Caco-2 (cell line): ENCODE measurements at places on chromosomes 6 and 20.

GRCh38 chr20:20344476-20344875 is 23.4 kb upstream of the INSM1 start:
- H3K27ac ChIP-seq: no peak overlapping the region
- no peak overlapping the region for H3K4me3 ChIP-seq

- H3K27ac ChIP-seq: no peak overlapping the region
- H3K4me3 ChIP-seq: no peak overlapping the region
- DNase-seq: no peak
- no peaks in the 10 kb centered on the region for H3K27me3 ChIP-seq
Measured at GRCh38 chr6:156391061-156391672, 386.0 kb upstream of the ARID1B start.

DNA sequence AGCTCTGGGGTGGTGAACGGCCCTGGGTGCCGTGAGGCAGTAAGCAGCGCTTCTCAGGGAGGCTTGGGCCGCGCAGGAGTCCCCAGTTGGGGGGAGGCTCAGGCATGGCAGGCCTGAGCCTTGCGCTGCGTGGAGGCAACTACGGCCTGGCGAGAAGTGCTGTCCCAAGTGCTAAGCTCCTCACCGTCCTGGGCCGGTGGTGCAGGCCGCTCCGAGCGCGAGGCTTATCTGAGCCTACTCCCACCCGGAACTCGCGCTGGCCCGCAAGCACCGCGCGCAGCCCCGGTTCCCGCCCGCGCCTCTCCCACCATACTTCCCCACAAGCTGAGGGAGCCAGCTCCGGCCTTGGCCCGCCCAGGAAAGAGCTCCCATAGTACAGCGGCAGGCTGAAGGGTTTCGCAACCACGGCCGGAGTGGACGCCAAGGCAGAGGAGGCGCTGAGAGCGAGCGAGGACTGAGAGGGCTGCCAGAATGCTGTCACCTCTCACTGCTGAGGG is 1.8 kb upstream of the WRNIP1 start:
- no peaks in the 10 kb centered on the region for H3K27me3 ChIP-seq
- H3K27ac ChIP-seq: no peak overlapping the region
- H3K36me3 ChIP-seq: no peaks in the 10 kb centered on the region
- no peak for DNase-seq
- H3K4me1 ChIP-seq: no peaks in the 10 kb centered on the region; the same call in 1 of the 2 replicates

GRCh38 chr6:19988555-19988954 is 151.4 kb downstream of the ID4 start:
- DNase-seq: peak; percentile 14
- no peak overlapping the region for H3K27ac ChIP-seq
- no peaks in the 10 kb centered on the region for H3K27me3 ChIP-seq

DNA sequence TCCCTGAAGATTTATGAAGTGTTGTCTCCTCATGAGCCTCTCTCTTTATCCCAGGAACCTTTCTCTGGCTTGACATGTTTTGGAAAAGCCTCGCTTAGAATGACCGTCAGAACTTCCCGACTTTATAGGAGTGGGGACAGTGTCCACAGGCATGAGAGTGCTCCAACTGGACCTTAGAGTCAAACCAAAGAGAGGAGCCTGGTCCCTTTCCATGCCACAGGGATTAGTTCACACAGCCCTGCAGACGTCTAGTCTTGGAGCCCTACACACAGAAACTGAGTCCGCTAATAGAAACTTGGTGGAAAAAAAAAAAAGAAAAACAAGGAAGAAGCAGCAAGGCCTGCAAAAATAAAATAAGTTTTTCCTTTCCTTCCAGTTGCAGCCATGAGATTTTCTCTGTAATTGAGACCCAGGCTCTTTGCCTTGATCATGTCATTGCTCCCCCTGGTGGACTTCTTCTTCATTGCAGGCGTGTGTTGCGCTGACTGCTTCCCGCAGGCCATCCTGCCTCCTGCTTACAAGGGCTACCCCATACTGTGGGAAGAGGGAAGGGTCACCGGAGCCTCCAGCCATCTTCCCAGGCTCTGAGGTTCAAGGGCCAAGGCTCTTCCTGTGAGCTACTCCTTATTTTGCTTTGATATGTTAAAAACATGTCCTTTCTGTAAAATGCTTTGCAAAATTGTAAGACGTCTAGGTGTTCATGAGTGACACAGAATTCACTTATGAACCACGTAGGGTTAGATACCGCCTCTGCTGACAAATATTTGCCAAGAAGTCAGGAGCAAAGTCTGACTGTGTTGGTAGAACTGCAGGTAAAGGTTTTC is 201.0 kb downstream of the UST start:
- no peak overlapping the region for H3K27ac ChIP-seq
- no peaks in the 10 kb centered on the region; the same call in 1 of the 2 replicates for H3K4me1 ChIP-seq
- no peaks in the 10 kb centered on the region for H3K36me3 ChIP-seq
- DNase-seq: peak; percentile 87

GRCh38 chr6:130136798-130137197 is 86.0 kb downstream of the SAMD3 start:
- H3K36me3 ChIP-seq: no peaks in the 10 kb centered on the region
- no peak overlapping the region for H3K4me3 ChIP-seq
- no peak for DNase-seq
- H3K4me1 ChIP-seq: peaks cover 17% of the 10 kb centered on the region
- no peaks in the 10 kb centered on the region for H3K27me3 ChIP-seq

- H3K4me3 ChIP-seq: no peak overlapping the region
- no peak for DNase-seq
- no peak overlapping the region for H3K27ac ChIP-seq
- H3K27me3 ChIP-seq: no peaks in the 10 kb centered on the region
- H3K4me1 ChIP-seq: no peaks in the 10 kb centered on the region
Measured at GRCh38 chr6:5214570-5215052, 46.1 kb downstream of the LYRM4 start.

- H3K4me3 ChIP-seq: no peak overlapping the region
- peaks cover 57% of the 10 kb centered on the region for H3K4me1 ChIP-seq
- H3K27ac ChIP-seq: peak overlapping the region; percentile 75
- no peaks in the 10 kb centered on the region for H3K36me3 ChIP-seq
Measured at GRCh38 chr20:57326667-57327455, 2.7 kb upstream of the SPO11 start.

- no peaks in the 10 kb centered on the region for H3K4me1 ChIP-seq
- peak; percentile 55 for DNase-seq
- H3K27me3 ChIP-seq: no peaks in the 10 kb centered on the region
- H3K27ac ChIP-seq: no peak overlapping the region
Measured at GRCh38 chr6:21987501-21987957, 309.3 kb downstream of the PRL start.

- no peaks in the 10 kb centered on the region for H3K27me3 ChIP-seq
- no peak for DNase-seq
- no peaks in the 10 kb centered on the region for H3K36me3 ChIP-seq
- H3K27ac ChIP-seq: no peak overlapping the region
- H3K4me1 ChIP-seq: peaks cover 13% of the 10 kb centered on the region; the same call in 1 of the 2 replicates
Measured at GRCh38 chr6:77373955-77374354, 89.3 kb downstream of the HTR1B start.

DNA sequence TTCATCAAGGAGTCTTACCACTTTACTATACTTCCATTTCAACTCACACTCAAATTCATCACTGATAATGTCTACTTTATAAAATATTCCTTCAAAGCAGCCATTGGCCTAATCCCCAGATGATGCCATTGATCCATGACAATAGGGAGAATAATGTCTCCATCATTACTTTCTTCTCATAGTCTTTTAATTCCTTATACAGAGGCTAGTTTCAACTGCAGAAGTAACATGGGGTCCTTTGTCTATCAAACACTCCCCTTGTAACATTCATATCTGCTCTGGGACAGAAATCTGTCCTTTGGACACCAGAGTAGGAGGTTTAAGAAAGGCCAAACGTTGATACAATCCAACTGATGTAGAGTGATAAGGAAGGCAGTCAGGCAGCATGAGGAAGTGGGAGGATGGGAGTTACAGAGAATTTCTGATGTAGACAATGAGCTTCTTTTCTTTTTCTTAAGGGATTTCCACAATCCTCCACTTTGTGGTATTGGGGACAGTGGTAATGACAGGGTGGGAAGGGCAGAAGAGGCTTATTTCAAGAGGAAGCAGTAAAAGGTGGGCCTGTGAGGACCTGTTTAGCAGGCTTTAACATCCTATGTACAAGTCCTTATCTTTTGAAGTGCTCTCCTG is 18.9 kb upstream of the HLA-DOA start:
- H3K27ac ChIP-seq: no peak overlapping the region
- H3K4me3 ChIP-seq: no peak overlapping the region
- no peaks in the 10 kb centered on the region for H3K4me1 ChIP-seq
- no peak for DNase-seq
- no peaks in the 10 kb centered on the region for H3K27me3 ChIP-seq

DNA sequence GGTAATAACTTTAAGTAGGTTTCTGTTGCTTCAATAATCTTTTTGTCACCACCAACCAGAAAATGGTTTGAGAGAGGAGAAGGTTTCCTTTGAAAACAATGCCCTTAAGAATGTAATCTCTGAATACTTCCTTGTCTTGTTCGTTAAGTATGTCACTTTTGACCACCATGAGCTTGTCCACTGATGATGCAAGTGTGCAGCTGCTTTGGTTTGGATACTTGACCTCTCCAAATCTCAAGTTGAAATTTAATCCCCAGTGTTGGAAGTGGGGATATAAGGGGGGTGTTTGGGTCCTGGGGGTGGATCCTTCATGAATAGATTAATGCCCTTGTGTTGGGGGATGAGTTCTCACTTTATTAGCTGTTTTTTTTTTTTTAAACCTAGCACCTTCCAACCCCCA is 985.4 kb downstream of the EPHA7 start:
- no peaks in the 10 kb centered on the region for H3K4me1 ChIP-seq
- H3K36me3 ChIP-seq: no peaks in the 10 kb centered on the region
- no peak overlapping the region for H3K4me3 ChIP-seq
- no peaks in the 10 kb centered on the region for H3K27me3 ChIP-seq
- no peak overlapping the region for H3K27ac ChIP-seq

- H3K27ac ChIP-seq: no peak overlapping the region
- no peaks in the 10 kb centered on the region for H3K4me1 ChIP-seq
- no peaks in the 10 kb centered on the region for H3K36me3 ChIP-seq
Measured at GRCh38 chr6:25793970-25794369, 37.9 kb downstream of the SLC17A1 start.

- no peak overlapping the region for H3K27ac ChIP-seq
- H3K36me3 ChIP-seq: no peaks in the 10 kb centered on the region
- no peak overlapping the region for H3K4me3 ChIP-seq
Measured at GRCh38 chr6:13668291-13668928, 43.2 kb downstream of the RANBP9 start.

DNA sequence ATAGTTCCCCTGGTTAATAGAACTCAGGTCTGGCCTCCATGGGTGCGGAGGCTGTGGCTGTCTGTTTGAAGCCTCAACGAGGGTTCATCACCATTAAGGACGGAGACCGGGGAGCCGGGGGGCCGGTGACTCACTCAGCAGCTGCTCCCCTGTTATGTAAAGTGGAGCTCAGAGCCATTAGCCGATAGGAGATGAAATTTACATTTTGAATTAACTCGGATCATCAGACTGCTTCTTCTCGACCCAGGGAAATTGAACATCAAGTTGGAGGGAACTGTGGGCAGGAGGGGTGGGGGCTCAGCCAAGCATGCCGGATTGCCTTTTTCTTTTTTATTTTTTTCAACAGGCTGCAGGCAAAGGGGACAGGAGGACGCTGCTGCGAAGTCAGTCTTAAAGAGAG is 12.3 kb downstream of the PCK1 start:
- no peak overlapping the region for H3K4me3 ChIP-seq
- no peaks in the 10 kb centered on the region for H3K36me3 ChIP-seq
- H3K27ac ChIP-seq: no peak overlapping the region
- no peaks in the 10 kb centered on the region; the same call in 1 of the 2 replicates for H3K27me3 ChIP-seq

DNA sequence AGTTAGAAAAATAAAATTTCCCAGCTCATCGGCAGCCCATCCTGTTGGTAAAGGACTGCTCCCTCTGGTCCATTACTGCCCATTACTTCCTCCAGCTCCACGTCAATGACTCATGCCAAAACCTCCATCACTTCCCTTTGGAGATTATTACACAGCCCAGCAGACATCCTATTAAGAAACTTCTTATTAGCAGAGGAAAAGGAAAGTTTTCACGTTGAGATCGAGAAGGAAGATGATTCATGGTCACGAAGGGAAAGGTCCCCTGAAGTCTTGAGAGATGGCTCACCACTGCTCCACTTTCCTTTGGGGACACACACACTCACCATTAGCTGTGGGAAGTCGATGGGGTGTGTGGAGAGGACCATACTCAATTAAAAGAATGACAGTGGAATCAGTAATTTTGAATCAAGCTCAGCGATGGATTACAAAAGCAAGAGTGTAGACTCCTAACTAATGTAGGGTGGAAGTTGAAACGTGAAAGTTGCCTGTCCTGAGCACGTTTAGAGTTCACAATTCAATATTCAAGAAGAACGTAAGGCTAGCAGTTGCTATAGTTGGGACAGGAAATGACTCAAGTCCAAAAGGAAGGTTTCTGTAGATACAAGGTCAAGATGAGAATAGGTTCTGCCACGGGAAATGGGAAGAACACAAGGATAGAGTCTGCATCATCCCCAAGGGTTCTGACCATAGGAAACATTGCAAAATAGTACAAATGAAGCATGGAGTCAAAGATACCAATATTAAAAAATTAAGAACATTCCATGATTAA is 21.6 kb downstream of the SASH1 start:
- H3K36me3 ChIP-seq: no peaks in the 10 kb centered on the region
- H3K27ac ChIP-seq: no peak overlapping the region
- H3K27me3 ChIP-seq: no peaks in the 10 kb centered on the region
- DNase-seq: no peak
- H3K4me1 ChIP-seq: no peaks in the 10 kb centered on the region; the same call in 1 of the 2 replicates
- H3K4me3 ChIP-seq: no peak overlapping the region

GRCh38 chr6:32989368-32989767 is 20.0 kb downstream of the HLA-DOA start:
- DNase-seq: no peak
- H3K4me1 ChIP-seq: no peaks in the 10 kb centered on the region
- no peaks in the 10 kb centered on the region for H3K27me3 ChIP-seq
- H3K36me3 ChIP-seq: no peaks in the 10 kb centered on the region

DNA sequence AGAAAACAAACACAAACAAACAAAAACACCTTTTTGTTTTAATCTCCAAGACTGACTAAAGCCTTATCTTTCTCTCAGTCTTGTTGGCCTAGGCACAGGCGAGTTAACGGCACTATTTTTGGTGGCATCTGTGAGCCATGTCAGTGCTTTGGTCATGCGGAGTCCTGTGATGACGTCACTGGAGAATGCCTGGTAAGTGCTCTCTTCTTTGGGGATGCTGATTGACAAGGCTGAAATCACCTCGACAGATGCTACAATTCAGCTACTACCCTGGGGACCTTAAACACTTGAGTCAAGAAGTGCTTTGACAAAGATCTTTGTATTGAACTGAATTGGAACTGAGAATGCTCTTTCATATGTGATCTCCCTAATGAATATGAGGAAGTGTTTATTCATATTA is 384.1 kb downstream of the LAMA2 start:
- H3K4me3 ChIP-seq: no peak overlapping the region
- no peaks in the 10 kb centered on the region for H3K4me1 ChIP-seq
- no peak overlapping the region for H3K27ac ChIP-seq

DNA sequence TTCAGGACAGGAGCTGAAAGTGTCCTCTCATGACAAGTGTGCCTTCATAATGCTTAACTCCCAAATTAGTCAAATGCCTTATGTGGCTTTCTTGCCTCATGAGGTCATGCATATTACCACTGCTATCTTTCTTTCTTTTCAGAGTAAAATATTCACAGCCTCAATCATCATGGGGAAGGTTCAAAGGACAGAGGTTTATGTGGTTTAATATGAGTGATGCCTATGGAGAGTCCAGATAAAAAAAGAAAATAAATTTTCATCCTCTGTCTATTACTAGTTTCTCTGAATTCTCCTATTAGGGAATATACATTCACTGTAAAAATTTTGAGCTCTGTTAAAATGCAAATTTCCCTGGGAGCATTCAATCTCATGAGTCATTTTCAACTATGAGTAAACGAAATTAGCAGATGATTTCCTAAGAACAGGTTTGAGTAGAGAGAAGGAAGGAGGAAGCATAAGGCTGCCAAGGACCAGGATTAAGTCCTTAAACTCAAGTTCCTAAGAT is 396.9 kb upstream of the ADGRB3 start:
- no peaks in the 10 kb centered on the region for H3K27me3 ChIP-seq
- DNase-seq: no peak
- no peak overlapping the region for H3K4me3 ChIP-seq
- peaks cover 10% of the 10 kb centered on the region for H3K4me1 ChIP-seq
- no peak overlapping the region for H3K27ac ChIP-seq
